Activated CD4-positive, alpha-beta T cell treated with anti-CD3 and anti-CD28 coated beads for 24 hours (primary cell): ENCODE measurements at places on chromosomes 7 and 10.

- no peak for DNase-seq
These were observed 99.8 kb downstream of the JCAD start for GRCh38 chr10:29959586-29959985.

DNA sequence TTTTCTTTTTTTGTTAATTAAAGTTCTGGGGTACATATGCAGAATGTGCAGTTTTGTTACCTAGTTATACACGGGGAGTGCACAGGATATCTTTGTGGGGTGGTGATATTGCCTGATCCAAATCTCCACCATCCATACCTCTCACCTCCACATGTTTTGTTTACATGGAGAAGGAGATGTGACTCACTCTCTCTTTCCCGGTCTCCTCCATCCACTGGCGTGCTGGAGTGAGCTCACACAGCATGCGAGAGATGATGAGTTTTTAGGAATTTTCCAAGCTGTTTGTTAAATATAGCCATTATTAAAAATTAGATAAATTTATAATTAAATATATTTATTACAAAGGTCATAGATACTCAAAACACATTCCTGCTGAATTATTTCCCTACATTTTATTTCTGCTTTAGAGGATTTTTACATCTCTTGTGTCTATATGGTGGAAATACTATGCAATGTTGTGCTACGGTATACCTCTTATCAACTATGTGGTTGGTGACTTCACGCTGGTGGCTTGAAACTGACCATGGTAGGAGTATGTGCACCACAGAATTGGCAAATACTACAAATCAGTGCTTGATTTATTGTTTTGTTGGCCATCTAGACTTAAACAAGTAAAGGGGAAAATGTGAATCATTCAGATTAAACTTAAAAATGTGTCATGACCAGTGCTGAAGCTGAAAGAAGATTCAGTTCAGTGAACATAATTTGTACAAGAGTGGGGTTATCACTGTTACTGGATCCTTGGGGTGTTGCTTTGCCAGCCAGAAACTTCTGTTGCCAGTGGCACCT is 107.9 kb upstream of the FAM180A start:
- no peak for DNase-seq

DNA sequence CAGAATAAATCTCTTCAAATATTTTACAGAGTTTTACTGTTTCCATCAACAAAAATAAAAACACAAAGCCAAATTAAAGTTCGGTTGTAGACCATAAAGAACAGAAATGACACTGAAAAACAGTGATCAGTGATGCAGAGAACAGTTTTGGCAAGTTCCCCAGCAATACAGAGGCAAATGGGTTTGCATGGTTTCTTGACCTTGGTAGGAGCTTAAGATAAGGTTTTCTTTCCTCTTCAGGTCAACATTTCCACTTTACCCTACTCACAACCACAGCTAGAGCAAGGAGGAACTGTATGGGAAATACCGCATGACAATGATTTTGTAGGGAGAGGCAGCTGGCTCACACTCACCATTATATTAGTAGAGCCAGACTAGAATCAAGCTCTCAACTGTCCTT is 199.5 kb downstream of the SH2D4B start:
- no peak for DNase-seq

- peak; percentile 16 for DNase-seq
These were observed 58.4 kb downstream of the ZNF467 start for GRCh38 chr7:149714910-149715471.

DNA sequence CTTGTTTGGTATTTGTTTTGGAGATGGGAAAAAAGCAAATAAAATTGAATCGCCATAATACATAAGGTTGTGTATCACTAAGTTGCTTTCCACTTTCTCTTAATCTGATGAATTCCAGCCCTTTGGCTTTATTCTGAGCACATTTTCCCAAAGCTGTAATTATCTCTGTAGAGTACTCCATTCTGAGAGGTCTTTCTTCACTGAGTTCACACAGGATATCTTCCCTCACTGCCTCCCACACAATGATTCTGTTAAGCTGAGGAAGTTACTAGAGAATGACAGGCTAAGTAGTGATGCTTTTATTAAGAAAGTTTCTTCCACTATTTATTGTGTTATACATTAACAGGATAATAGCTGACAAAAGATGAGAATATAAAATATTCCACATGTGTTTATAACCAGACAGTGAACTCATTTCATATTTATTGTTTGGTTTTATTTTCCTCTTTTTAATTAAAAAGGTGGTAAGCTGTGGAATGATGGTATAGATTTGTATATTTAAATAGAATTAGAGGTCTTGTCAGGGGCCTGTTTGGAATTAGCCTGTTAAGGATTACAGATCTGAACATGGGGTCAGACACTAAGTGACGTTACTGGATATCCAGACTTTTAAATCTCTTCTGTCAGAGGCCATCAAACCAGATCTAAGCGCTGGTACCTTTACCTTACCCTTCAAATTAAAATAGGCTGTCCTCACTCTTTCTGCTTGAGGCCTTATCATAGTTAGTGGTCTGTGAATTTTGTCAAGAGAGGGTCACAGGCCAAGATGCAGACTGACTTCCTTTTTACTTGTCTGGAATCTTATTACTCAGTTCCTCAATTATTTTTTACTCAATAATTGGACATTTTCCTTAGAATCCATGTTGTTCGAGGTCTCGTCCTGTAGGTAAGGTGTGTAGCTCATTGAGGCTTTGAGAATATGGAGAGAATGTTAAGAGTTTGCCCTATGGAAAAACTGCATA is 8.4 kb downstream of the PLXDC2 start:
- DNase-seq: no peak
